ENCODE measurements at places on chromosomes 13 and 19.

DNA sequence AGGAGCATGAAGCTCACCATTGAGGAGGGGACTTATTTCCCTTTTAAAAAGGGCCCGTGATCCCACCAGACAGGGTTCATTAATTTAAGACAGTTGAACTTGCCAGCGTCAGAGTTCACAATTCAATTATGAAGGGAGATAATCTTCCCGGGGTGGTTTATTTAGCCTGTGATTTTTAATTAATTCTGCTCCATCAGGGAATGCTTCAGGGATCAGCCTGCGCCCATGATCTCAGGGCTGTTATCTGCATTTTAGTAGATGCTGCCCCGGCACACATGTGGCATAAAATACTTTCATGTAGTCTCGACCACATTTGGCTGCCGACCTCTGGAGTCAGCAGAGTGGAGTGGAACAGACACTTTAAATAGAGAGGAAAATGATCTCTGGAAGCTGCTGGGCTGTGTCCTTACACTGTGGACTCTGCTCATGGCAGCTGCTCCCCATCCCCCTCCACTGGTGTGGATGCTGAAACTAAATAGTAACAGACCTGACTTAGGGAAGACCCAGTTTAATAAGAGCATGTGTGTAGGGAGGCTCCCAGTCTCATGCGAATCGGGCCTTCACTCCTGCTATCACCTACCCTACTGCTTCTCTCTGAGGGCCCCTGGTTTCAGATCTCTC is 256.9 kb downstream of the TEX29 start:
- DNase-seq = no peak

DNA sequence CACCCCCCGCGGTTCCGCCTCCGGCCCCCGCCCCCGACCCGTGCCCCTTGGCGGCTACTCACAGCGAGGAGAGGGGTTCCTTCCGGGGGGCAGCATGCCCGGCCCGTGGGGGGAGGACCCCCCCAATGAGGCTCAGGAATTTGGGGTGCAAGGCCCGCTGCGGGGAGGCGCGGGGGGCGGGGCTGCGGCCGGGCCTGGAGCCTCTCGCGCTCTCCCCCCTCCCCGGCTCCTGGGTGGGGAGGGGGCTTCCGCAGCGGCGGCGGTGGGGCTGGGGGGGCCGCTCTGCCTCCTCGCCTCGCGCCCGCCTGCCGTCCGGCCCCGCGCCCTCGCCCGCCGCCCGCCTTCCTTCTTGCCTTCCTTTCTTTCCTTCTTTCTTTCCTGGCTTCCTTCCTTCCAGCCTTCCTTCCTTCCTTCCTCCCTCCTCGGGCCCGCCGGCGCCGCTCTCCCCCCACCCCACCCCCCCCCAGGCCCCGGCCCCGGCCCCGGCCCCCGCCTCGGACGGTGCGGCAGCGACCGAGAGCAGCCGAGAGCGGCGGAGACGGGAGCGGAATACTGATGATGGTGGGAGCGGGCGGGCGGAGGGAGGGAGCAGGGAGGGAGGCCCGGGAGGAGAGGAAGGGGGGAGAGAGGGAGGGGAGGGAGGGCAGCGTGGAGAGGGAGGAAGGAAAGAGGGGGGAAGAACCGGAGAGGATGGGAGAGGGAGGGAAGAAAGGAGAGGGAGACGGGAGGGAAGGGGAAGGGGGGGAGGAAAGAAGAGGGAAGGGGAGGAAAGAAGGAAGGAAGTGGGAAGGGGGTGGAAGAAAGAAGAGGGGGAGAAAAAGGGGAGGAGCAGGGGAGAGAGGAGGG is at the start of gene LRRC4B:
Gene LRRC4B, minus strand, starts transcription at position 554 of the 846 bp plus-strand sequence. CDS start 19,597 bp downstream, outside the sequence.
- DNase-seq = no peak

DNA sequence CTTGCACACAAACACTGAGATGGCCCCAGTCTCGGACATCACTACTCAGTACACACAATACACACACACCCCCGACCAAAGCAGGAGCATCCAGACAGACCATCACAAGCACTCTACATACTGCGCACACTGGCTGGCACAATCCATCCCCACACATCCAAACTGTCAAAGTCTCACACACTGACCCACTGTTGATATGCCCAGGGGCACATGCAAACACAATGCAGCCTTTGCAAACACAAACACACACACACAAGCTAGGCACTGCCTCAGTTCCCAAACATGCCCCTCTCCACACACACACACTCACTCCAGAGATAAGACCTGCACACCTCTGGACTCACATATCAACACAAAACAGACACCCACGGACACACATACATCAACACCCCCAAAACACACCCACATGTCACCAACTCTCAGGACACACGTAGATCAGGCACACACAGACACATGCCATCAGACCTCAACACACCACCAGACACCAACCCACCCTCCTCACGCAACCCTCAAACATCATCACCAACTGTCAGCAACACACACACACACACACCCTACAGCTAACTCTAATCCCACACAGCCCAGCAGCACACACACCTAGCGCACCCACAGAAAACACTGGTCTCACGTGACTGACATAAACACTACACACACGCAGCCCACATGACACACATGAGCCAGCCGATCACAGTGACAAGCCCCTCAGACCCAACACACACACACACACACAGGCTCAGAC is 1.9 kb downstream of the BBC3 start:
- DNase-seq = peak; percentile 67

DNA sequence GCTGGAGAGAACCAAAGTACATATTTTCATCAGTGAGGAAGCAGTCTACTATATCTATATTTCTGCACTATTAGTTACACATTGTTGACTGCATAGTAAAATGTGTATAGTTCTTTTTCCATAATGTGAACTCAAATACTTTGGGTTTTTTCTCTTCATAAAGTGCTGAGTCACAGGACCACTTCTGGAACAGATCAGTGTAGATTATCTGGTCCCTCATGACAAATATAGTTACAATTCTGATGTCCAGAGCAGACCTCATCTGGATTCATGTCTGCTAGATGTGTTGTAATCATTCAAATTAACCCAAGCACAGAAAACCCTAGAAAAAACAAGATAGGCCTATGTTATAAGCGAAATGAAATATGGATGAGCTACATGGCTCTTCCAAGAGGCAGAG is 171.4 kb downstream of the SUCLA2 start:
- DNase-seq = no peak

GRCh38 chr19:45701676-45702075 is 9.2 kb downstream of the QPCTL start:
- no peak for DNase-seq

DNA sequence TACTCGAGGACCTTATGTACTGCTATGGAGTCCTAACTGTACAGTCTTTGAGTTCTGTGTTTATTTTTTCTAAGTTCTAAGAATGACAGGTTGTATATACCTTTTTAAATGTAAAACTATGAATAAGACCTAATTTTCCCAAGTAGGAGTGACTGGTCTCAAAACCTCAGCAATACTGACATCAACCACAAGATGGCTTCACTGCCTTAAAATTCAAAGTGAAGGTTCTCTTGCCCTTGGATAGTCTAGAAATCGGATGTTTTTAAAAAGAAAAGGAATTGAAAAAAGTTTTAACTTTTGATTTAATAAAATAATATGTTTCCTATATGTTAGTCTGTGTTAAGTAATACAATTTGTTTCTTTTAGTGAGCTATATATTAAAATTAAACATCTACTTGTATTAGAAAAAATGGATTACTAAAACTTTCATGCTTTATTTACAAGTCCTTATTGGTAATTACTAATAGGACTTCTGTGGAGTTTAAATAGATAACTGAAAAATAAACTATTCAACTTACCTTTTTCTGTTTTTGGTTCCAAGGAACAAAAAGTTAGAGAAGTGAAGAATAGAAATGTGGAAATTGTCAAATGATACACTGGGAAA is 52.0 kb downstream of the TDRD3 start:
- DNase-seq = no peak

DNA sequence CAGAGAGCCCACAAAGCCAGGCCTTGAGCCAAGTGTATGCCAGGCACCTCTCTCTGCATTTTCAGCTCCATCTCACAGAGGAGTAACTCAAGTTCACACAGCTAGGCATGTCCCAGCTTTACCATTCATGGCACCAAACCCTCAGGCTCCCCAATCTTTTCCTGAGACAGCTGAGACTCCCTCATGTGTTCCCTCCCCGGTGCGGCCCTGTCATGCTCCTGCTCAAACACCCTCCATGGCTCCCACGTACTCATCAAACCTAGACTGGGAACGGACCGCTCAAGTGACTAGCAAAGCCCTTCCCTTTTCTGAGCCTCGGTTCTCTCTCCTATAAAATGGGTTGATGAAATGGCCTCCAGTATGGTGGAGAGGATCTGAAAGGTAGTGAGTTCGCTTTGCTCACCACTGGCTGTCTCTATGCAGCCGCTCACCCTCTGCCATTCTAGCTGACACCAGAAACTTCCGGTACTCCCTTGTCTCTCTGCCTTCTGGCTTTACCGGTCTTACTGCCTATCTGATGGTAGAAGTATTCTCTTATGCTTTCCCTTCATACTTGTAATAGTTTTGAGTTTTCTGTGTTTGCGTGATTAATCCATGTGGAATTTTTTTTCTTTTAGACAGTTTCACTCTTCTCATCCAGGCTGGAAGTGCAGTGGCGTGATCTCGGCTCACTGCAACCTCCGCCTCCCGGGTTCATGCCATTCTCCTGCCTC is 7.8 kb upstream of the SLC44A2 start:
- no peak for DNase-seq

- DNase-seq = no peak
These were observed 3.6 kb upstream of the BCL3 start for GRCh38 chr19:44744871-44745332.

GRCh38 chr13:74093691-74094090 is 40.5 kb downstream of the KLF12 start:
- DNase-seq = no peak

DNA sequence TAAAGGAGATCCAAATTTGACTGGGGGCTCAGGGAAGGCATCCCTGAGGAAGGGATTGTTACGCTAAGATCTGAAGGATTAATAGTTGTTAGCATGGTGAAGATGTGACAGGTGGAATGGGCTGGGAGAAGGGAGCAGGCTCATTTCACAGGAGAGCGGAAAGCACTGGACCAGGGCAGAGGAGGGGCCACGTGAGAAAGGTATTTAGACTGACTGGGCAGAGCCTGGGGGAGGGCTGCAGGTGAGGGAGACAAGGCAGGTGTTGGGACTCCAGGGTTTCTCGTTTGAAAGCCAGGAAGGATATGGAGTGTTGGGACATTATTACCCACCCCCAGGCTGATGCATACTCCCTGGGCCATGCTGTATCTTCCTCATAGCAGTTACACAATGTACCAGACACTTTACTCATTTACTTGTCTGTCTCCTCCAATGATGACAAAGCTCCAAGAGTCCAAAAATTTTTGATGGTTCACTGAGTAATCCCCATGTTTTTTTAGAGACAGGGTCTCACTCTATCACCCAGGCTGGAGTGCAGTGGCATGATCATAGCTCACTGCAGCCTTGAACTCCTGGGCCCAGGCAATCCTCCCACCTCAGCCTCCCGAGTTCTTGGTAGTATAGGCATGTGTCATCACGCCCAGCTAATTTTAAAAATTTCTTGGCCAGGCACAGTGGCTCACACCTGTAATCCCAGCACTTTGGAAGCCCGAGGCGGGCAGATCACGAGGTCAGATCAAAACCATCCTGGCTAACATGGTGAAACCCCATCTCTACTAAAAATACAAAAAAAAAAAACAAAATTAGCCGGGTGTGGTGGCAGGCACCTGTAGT is 2.3 kb downstream of the TRAPPC6A start:
- no peak for DNase-seq

GRCh38 chr19:40253611-40254092 is 27.2 kb upstream of the CCNP start:
- DNase-seq = no peak

GRCh38 chr13:111953546-111954178 is 113.3 kb upstream of the SOX1 start:
- no peak for DNase-seq

GRCh38 chr19:12665281-12665573 is 1.3 kb downstream of the MAN2B1 start:
- DNase-seq = peak; percentile 66

GRCh38 chr13:52954838-52955237 is 73.8 kb upstream of the OLFM4 start:
- DNase-seq = no peak

DNA sequence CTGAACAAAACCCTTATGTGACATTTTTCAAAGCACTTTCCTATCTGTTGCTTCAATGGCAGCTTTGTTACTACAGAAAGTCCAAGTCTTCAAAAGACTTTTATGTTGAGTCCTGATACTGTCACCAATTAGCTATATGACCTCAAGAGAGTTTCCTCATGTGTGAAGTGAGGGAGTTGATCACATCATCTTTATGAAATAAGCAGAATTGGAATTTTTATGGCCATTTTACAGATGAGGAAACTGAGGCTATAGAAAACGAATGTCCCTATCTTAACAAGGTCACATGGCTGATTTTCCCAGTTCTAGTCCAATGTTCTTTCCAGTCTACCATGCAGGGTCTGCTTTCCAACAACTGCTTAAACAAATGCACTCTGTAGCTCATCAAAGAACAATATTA is 2.6 kb downstream of the TNFRSF19 start:
- DNase-seq = no peak

- no peak for DNase-seq
These were observed 3.4 kb upstream of the POU4F1 start for GRCh38 chr13:78606471-78607408.

GRCh38 chr13:48644951-48645350 is 8.8 kb upstream of the CYSLTR2 start:
- DNase-seq = no peak

GRCh38 chr13:51675385-51675784 is 91.1 kb downstream of the WDFY2 start:
- no peak for DNase-seq

DNA sequence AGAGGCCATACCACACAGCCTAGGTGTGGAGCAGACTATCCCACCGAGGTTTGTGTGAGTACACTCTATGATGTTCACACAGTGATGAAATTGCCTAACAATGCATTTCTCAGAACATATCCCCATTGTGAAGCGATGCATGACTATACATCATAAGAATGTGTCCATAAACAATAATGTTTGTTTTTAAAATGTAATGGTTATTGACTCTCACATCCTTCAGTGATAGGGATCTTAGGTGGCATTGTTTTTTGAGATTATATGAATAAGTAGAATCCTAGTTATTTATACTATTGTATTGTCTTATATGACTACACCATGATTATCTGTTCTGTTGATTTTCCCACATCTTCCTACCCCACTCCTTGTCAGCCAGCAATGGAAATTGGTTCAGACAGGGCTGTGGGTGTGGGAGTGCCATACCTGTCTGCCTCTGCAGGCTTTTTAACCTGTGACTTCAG is 13.6 kb downstream of the CCNA1 start:
- DNase-seq = no peak

GRCh38 chr19:35375505-35376307 is 4.8 kb downstream of the GPR42 start:
- no peak for DNase-seq

DNA sequence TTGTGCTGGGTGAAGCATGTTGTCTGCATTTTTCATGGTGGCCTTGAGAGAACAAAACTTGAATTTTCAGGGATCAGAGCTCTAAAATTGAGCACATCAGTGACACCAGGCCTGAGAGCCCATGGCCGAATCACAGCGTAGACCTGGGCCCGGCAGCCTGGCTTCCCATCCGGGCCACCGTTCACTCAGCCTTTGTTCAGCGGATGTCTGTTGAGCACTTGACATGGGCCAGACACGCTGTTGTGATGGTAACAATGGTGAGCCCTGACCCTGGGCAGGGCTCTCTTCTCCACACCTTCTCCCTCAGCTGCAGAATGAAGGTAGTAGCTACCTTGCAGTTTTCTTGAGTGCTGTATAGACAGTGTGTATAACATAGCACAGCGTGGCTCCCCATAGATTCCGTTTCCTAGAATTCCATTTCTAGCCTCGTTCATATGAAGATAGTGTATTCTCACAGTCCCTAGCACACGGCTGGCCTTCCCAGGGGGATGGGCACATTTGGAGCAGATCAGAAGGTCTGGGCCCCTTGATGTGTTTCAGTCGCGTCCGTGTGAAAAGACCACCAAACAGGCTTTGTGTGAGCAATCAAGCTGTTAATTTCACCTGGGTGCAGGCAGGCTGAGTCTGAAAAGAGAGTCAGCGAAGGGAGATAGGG is 75.3 kb downstream of the RAB20 start:
- no peak for DNase-seq

Data from CD4-positive, alpha-beta T cell treated with Interferon alpha-2 for 1 hour (primary cell).